Stomach (tissue), 19 donors: ENCODE measurements at places on chromosomes 12 and 14.

- H3K4me3 ChIP-seq: peak within 1 kb of the TSS; percentile 62
- H3K27me3 ChIP-seq: no peaks in the 10 kb centered on the region
- DNase-seq: peak; percentile 74
- H3K27ac ChIP-seq: peak within 1 kb of the TSS; percentile 39
These were observed at the start of gene HVCN1 for GRCh38 chr12:110688446-110689280. HVCN1 (minus strand) TSS chr12:110689115; CDS start chr12:110683245, 5,870 bp downstream.

DNA sequence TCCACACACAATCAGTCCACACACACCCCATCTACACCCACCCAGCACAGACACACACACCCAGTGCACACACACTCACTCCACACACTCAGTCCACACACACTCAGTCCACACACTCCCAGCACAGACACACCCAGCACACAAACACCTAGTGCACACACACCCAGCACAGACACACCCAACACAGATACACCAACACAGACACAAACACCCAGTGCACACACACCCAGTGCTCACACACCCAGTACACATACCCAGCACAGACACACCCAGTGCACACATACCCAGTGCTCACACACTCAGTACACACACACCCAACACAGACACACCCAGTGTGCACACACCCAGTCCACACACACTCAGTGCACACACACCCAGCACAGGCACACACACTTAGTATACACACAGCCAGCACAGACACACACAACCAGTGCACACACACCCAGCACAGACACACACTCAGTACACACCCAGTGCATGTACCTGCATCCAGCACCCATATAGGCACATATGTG is 63.8 kb downstream of the ADGRD1 start:
- no peak overlapping the region for H3K4me3 ChIP-seq
- no peak for DNase-seq
- H3K4me1 ChIP-seq: no peaks in the 10 kb centered on the region

GRCh38 chr12:32785557-32785956 is 29.9 kb upstream of the YARS2 start:
- no peaks in the 10 kb centered on the region for H3K4me1 ChIP-seq
- DNase-seq: no peak
- H3K36me3 ChIP-seq: no peaks in the 10 kb centered on the region
- no peak overlapping the region for H3K4me3 ChIP-seq
- no peaks in the 10 kb centered on the region for H3K27me3 ChIP-seq

- peaks cover 10% of the 10 kb centered on the region for H3K27me3 ChIP-seq
- no peak for DNase-seq
- no peaks in the 10 kb centered on the region for H3K4me1 ChIP-seq
- no peaks in the 10 kb centered on the region for H3K36me3 ChIP-seq
- no peak overlapping the region for H3K27ac ChIP-seq
These were observed 32.9 kb upstream of the FBRSL1 start for GRCh38 chr12:132456944-132457495.
